Central memory CD8-positive, alpha-beta T cell (primary cell): ENCODE measurements at places on chromosomes 1 and 21.

- peak; percentile 70 for DNase-seq
Measured at GRCh38 chr1:34984793-34985608, at the start of gene TMEM35B. TSS of gene TMEM35B (minus strand) at chr1:34985347. CDS start at chr1:34985305, 42 bp downstream.

- DNase-seq = peak; percentile 34
Measured at GRCh38 chr1:19044975-19045831, 88.7 kb upstream of the IFFO2 start.

DNA sequence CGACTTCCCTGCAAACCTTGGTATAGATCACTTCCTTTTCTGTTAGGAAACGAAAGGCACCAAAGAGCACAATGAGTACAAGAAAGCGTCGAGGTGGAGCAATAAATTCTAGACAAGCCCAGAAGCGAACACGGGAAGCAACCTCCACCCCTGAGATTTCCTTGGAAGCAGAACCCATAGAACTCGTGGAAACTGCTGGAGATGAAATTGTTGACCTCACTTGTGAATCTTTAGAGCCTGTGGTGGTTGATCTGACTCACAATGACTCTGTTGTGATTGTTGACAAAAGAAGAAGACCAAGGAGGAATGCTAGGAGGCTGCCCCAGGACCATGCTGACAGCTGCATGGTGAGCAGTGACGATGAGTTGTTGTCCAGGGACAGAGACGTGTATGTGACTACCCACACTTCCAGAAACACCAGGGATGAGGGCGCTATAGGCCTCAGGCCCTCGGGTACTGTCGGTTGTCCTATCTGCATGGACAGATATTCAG is 18.5 kb downstream of the FAM89A start:
- no peak for DNase-seq

DNA sequence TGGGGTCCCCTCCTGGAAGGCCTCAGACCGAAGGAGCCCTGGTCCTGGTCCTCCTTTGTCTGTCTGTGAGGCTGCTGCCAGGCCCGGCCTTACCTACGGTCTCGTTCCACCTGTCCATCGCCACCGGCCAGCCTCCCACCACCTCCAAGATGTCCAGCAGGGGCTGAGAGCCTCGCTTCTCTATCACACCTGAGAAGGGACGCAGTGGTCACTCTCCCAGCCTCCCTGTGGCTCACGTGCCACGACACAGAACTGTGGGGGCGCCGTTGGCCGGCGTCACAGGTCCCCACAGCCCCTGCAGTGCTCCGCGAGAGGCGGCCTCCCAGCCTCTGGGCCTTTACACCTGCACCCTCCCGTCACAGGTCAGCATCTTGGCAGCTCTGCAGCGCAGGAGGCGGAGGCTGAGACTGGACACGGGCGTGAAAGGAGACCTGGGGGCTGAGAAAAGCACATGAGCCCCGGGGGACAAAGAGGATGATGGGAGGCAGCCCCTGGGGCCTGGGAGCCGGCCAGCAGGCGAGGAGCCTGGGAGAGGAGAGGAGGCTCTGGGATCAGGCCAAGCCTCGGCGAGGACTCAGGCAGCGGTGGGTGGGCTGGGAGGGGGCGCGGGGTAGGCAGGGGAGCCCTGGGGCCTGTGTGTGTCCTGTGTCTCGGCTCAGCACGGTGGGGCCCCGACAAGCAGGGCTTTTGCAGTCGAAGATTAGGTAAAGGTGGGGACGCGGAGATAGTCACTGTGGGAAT is 20.5 kb downstream of the PRXL2B start:
- DNase-seq = no peak

GRCh38 chr1:167716000-167716271 is 5.8 kb upstream of the MPZL1 start:
- DNase-seq = no peak

GRCh38 chr1:211632117-211632807 is 43.2 kb downstream of the NEK2 start:
- no peak for DNase-seq

GRCh38 chr1:203173011-203173555 is 2.5 kb downstream of the MYBPH start:
- DNase-seq = no peak

- no peak for DNase-seq
Measured at GRCh38 chr1:152866321-152866720, 6.5 kb downstream of the LCE7A start.

GRCh38 chr1:172638249-172638648 is 20.7 kb upstream of the FASLG start:
- DNase-seq = no peak

DNA sequence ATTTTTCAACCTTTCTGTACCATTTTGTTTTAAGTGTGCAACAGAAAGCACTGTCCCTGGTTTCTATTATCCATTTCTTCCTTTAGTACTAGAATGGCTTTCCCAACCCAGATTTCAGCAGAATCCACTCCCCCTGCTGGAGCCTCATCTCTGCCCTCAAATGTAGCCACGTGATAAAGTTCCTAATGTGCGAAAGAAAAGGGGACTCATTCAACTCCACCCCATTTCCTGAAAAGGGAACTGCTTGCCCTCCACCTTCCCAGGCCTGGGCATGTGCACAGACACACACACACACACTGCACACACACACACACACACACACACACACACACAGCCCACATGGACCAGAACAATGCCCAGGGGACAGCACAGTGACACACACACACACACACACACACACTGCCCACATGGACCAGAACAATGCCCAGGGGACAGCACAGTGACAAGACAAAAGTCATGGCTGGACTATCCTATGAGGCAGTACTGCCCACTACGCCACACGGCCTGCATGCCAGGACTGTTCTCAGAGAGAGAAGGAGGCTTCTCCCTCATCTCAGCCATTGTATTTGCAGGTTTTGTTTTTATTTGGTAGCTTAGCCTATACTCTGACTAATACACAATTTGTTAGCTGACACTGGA is 33.2 kb downstream of the PACC1 start:
- no peak for DNase-seq

- no peak for DNase-seq
Measured at GRCh38 chr1:247274605-247275256, 18.9 kb downstream of the VN1R5 start.

DNA sequence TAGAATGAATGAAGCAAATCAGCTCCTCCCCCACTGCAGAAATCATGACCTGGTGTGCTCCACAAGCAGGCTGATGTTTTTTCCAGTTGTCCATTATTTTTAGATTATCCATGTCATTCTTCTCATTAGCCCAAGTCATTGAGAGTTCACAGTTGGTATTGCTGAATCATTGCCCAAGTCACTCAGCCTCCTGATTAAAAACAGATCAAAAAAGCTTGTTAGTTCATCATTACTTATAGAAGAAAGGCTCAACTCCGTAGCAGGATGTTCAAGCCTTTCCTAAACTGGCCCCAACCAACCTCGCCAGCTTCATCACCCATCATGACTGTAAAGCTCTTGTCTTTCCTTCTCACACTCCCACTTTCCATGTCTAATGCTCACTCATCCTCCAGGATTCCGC is 161.3 kb upstream of the CTTNBP2NL start:
- DNase-seq = no peak

DNA sequence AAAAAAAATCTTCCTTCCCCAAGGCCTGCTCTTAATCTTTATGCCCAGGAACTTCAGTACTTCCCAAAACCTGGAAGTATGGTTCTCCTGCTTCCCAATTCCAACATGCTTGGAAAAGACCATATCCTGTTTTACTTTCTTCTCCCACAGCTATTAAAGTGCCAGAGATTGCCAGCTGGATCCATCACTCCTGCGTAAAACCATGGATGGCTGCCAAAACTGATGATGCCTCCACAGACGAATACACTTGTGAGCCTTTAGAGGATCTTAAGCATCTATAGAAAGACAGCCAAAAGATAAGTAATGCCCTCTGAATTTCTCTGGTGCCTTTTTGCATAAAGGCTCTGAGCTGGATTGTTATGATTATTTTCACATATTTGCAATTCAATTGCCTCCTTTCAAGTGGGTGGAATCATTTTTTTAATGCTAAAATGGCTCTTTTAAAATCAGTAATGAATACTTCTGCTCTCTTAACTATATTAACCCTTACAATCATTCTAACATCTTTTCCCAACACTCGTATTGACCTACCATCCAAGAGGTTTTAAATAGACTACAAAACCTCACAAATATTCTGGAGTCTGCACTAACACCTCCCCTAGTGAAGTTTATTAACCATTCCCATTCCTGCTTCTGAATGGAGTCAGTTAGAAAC is 1807.8 kb downstream of the BRINP3 start:
- no peak for DNase-seq

- no peak for DNase-seq
Measured at GRCh38 chr1:171343727-171344472, 29.9 kb downstream of the FMO4 start.

GRCh38 chr1:113835686-113836290 is 23.5 kb upstream of the RSBN1 start:
- DNase-seq = no peak

GRCh38 chr1:72105201-72105600 is 177.1 kb downstream of the NEGR1 start:
- DNase-seq = no peak

- no peak for DNase-seq
Measured at GRCh38 chr1:182841368-182841988, 2.3 kb downstream of the DHX9 start.

DNA sequence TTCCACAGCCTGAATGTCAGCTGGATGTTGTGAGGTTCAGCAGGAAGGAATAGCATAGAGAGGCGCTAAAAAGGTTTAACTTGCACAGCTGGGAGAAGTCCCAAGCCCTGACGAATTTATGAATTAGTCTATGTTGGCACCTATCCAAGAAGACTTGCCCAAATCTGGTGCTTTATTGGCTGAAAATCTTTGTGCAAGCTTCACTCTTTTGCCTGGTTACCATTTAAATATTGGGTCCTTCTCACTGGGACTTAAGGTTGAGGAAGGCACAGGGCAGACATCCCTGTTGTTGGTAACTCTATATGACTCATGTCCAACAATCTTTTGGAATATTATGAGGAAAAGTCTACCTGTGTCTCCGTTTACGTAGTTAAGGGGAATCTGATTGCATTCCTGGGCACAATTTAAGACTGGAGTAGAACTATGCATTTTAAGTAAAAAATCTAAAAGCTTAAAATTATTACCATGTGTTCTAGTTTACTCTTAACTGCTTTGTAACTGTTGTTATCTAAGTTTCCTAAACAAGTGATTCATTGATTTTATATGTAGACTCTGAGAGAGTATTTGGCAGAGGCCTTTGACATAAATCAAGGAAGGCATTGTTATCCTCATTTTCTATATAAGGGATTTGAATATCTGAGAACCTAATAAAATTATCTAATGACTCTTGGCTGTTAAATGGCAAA is 181.7 kb upstream of the DPYD start:
- no peak for DNase-seq

DNA sequence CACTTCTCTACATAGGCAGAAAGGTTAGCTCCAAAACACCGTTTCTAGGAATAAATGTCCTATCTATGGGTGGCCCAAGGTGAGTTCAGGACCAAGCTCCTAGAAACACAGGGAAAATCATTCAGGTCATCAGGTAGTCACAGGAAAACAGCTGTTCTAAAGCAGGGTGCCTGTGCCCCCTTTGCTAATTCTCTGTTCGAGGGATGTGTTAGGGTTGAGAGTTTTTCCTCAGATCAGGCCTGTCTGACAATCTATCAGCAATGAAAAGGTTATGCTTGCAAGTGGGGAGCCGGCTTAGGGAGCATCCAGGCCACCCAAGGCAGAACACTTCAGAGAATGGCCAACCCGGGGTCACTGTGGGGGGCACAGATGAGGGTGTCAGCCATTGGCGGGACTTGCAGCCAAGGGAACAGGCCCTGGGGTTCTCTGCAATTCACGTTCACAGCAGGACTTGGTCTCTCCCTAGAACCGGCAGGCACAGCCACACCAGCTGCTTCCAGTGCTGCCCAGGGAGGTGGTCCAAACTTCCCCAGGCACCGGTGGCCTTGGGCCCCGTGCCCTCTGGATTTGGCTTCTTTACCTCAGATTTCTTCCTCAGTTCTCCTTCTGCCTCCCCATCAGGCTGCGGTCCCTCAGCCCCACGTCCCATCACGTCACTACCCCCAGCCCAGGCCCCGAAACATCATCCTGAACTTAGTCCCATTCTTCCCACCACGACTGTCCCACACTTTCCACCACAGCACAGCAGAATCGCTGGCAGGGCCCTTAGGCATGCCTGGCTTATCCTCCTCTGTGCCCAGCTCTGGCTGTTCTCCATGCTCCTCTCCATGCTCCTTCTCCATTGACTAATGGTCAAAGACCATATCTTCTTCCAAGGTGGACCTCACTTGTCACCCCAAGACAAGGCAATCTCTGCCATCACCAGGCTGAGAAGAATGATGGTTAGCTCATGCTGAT is 11.0 kb downstream of the CD2 start:
- DNase-seq = no peak

GRCh38 chr1:37415611-37416244 is 58.7 kb upstream of the ZC3H12A start:
- DNase-seq = no peak

DNA sequence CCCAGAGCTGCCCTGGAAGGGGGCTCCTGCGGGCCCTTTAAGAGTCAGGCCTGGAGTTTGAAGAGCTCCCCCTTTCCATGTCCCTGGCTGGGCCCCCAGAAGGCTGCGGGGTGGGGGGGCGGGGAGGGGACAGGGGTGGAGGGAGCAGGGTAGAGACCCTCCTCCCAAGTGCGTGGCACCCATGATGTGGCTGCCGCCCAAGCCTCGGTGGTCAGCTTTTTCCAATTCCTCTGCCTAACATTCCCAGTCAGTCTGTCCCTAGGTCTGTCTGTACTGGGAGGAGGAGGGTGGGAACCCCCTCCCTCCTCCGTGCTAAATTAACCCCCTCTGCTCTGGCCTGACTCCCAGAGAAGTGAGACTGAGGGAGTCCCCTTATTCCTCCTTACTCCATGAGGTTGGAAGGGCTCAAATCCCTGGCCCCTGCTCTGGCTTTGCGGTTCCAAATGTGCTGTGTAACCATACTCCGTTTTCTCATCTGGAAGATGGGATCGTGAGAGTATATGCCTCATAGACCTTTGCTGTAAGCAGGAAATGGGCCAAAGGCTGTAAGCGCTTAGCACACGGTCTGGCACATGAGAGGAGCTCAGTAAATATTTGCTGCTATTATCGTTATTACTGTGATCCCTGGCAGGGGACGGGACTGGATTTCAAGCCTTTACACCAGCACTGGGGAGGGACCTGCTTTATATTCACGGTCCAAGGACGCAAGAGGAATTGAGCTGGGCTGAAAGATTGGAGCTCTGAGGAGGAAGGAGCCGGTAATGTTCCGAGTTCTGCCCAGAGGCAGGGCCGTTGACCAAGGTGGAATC is 658 bp upstream of the COL16A1 start:
- no peak for DNase-seq

- no peak for DNase-seq
Measured at GRCh38 chr1:173913111-173913510, 4.0 kb downstream of the SERPINC1 start.
